ENCODE measurements at places on chromosomes 7 and 10. TPM values are rescaled to one million over a fixed set of nuclear protein-coding genes. Genes with fewer than 3 reads are reported as not detected.

GRCh38 chr10:63156236-63156635, 23.1 kb downstream of the NRBF2 start:
- peaks cover 10% of the 10 kb centered on the region for H3K36me3 ChIP-seq
- H3K27me3 ChIP-seq: no peaks in the 10 kb centered on the region
- no peak overlapping the region for H3K4me3 ChIP-seq
- H3K4me1 ChIP-seq: no peaks in the 10 kb centered on the region
- no peak overlapping the region for H3K27ac ChIP-seq

GRCh38 chr7:118372530-118372929, 148.0 kb downstream of the ANKRD7 start:
- H3K36me3 ChIP-seq: no peaks in the 10 kb centered on the region
- no peaks in the 10 kb centered on the region for H3K4me1 ChIP-seq
- no peak overlapping the region for H3K4me3 ChIP-seq
- H3K27me3 ChIP-seq: no peaks in the 10 kb centered on the region
- no peak overlapping the region for H3K27ac ChIP-seq

- no peaks in the 10 kb centered on the region for H3K27me3 ChIP-seq
- peaks cover 37% of the 10 kb centered on the region for H3K4me1 ChIP-seq
- H3K27ac ChIP-seq: no peak overlapping the region
- H3K36me3 ChIP-seq: no peaks in the 10 kb centered on the region
- peak; percentile 88 for DNase-seq
These were observed 302.6 kb downstream of the KLF6 start for GRCh38 chr10:3482200-3482993.

GRCh38 chr10:133306097-133306476, 2.6 kb downstream of the TUBGCP2 start:
- 0 out of 2 replicates have a peak, but pooled peaks cover 2% of the 10 kb centered on the region for H3K4me1 ChIP-seq
- no peaks in the 10 kb centered on the region for H3K36me3 ChIP-seq
- H3K27me3 ChIP-seq: no peaks in the 10 kb centered on the region
- no peak overlapping the region for H3K27ac ChIP-seq
- no peak overlapping the region for H3K4me3 ChIP-seq
- DNase-seq: no peak

DNA sequence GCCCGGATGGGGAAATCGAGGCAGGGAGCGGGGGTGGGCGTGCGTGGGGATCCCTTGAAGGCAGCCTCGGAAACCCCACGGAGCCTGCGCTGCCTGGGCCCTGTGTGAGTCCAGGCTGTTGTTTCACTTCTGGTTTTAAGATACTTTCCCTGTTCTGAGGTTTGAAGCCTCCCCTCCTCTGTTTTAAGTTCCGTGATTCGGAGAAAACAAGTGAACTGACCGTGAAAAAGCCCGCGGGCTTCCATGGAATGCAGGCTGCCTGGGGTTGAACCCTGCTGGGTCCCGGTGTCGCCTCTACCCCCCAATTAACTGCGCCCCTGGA, 401 bp downstream of the LRRC27 start:
- no peaks in the 10 kb centered on the region for H3K27me3 ChIP-seq
- no peaks in the 10 kb centered on the region for H3K36me3 ChIP-seq
- peaks cover 8% of the 10 kb centered on the region for H3K4me1 ChIP-seq
- DNase-seq: no peak

GRCh38 chr7:158957510-158957906, 101.2 kb downstream of the DYNC2I1 start:
- H3K27me3 ChIP-seq: no peaks in the 10 kb centered on the region

DNA sequence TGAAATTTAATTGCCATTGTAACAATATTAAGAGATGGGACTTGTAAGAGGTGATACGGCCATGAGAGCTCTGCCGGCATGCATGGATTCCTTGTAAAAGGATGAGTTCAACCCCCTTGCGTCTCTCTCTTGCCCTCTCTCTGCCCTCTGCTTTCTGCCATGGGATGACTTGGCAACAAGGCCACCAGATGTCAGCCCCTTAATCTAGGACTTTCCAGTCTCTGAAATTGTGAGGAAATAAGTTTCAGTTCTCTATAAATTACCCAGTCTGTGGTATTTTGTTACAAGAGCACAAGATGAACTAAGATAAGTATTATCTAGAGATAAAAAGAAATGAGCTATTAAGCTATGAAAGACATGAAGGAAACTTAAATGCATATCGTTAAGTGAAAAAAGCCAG, 145.7 kb upstream of the AHR start:
- H3K27me3 ChIP-seq: no peaks in the 10 kb centered on the region
- H3K36me3 ChIP-seq: no peaks in the 10 kb centered on the region
- no peaks in the 10 kb centered on the region for H3K4me1 ChIP-seq
- no peak overlapping the region for H3K4me3 ChIP-seq

DNA sequence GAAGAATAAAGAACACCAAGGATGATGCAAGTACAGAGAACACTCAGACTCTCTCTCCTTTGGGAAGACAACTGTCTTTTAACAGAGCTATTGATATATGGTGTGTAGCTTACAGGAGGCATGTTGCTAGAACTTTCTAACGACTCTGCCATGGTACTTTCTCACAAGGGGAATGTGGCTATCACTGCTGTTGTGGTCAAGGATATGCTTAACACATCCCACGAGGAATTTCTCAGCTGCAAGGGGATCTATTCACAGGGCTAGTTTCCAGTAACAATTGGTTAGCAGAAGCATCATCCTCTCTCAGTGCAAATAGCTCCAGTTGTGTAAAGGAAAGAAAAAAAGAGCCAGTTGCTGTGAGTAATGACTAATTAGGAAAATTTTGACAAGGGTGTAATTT, 826.0 kb downstream of the SORCS1 start:
- no peaks in the 10 kb centered on the region for H3K4me1 ChIP-seq
- no peak for DNase-seq
- H3K4me3 ChIP-seq: no peak overlapping the region
- H3K27ac ChIP-seq: no peak overlapping the region
- H3K36me3 ChIP-seq: no peaks in the 10 kb centered on the region
- H3K27me3 ChIP-seq: no peaks in the 10 kb centered on the region

DNA sequence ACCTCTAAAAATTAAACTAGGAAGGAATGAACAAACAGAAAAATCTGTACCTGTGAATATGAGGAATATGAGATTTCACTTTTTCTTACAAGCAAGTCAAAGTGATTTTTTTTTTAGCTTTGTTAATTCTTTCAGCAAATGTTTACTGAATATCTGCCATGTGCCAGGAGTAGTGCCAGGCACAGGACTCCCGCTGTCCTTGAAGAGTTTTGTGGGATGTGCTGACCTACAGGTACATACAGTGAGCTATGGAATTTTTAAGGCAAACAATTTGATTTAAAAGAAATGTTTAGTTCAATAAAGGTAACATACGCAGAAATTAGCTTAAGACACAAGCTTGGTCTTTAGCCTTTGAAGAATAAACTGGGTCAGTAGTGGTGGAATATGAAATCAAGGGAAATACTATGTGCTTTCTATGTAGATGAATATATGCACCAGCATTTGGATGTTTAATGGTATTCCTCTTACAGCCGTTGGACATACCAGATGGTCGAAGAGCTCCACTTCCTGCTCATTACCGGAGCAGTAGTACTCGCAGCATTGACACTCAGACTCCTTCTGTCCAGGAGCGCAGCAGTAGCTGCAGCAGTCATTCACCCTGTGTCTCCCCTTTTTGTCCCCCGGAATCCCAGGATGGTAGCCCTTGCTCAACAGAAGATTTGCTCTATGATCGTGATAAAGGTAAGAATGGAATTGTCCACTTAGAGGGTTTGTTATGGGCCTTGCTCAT, 102.0 kb downstream of the GLCCI1 start:
- H3K27me3 ChIP-seq: no peaks in the 10 kb centered on the region
- no peak for DNase-seq
- H3K4me1 ChIP-seq: peaks cover 6% of the 10 kb centered on the region
- H3K27ac ChIP-seq: no peak overlapping the region

DNA sequence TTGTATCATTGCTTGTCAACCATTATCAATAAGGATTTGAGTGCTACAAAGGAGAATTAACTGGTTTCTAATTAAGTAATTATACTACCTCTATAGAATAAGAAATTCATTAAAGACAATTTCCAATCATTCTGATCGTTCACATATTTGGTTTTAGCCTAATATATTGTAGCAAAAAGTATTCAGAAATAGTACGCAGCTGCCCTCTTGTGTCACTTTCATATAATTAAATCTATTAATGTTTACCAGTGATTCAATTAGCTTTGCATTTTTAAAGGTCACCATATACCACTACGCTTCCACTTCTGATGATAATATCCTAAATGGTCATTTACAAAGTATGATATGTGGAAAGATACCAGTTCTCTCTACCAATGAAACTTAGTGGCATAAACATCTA, 128.3 kb downstream of the NEBL start:
- DNase-seq: no peak
- H3K27me3 ChIP-seq: no peaks in the 10 kb centered on the region
- no peak overlapping the region for H3K27ac ChIP-seq

- H3K4me1 ChIP-seq: peaks cover 18% of the 10 kb centered on the region
- no peak overlapping the region for H3K27ac ChIP-seq
- no peaks in the 10 kb centered on the region for H3K27me3 ChIP-seq
These were observed 46.6 kb upstream of the ARHGAP12 start for GRCh38 chr10:31975157-31975765.

GRCh38 chr7:139300390-139300789, 40.7 kb upstream of the FMC1 start:
- no peak for DNase-seq
- H3K36me3 ChIP-seq: no peaks in the 10 kb centered on the region
- no peak overlapping the region for H3K27ac ChIP-seq
- H3K4me3 ChIP-seq: no peak overlapping the region
- H3K27me3 ChIP-seq: no peaks in the 10 kb centered on the region

Gene ELFN1
- total RNA-seq: 4.4 TPM

Gene ZNF365
- 1.8 TPM for total RNA-seq

Gene SH2B2
- total RNA-seq: 11.8 TPM

All from HCT116 (cell line).